ENCODE measurements at places on chromosomes 6 and 20.
A peak's percentile ranks its signal among the peaks of the same experiment; 100 is the strongest.

DNA sequence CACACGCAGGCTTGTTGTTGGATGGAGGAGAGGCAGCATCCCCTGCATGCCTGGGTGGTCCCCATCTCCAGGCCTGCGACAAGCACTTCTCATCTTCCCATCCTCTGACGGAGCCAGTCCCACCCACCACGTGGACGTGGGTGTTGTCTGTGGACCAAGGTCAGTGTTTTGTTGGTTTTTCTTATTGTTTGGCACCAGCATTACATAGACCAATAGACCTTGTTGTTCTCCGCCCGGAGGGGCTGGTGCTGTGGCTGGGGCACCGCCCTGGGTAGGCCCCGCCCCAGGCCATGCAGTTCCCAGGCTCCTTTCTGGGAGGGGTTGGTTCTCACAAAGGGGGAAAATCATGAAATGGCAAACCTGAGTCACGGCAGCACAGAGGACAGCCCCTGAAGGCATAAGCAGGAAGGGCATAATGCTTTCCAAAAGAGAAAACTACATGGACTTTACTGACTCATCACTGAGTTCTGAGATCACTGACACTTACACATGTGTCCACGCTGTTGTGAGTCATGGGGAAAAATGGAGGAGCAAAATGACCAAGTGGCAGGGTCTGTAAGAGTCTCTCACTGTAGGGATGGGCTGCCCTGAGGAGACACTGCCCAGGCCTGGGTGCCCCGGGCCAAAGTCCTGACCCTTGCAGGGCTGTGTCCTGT is 90.8 kb downstream of the THBS2 start:
- DNase-seq = no peak

DNA sequence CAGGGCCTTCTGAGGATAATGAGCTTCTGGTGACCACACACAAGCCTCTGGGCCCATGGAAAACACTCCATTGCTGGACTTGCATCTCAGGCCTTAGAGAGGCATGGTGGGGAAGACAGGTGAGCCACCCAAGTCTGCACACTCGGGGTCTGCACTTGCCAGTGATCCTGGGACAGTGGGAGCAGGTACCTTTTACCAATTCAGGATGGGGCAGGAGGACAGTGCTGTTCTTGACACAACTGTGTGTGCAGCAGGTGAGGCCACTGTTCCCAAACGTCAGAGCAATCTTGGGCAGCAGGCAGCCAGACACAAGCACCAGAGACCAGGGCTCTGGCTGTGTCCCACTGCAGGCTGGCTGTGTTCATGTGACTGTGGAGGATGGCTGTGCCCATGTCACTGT is 221.3 kb downstream of the ERMARD start:
- DNase-seq = no peak

DNA sequence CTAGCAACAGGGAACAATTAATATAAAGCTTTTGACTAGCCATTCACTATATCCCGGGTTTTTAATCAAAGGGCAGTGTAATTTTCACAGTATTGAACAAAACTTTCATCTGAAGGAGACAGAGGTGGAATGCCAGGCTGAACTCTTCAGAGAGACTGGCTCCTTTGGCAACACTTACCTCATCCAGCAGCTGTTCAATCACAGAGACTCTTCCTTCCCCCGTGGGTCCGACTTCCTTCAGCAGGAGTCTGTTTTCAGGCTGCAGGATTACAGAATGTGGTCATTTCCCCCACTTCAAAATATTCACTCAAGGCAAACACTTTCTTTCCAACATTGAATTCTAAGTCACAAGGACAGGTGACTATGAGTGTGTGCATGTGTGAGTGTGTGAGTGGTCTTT is 76.6 kb downstream of the DZANK1 start:
- DNase-seq = no peak

DNA sequence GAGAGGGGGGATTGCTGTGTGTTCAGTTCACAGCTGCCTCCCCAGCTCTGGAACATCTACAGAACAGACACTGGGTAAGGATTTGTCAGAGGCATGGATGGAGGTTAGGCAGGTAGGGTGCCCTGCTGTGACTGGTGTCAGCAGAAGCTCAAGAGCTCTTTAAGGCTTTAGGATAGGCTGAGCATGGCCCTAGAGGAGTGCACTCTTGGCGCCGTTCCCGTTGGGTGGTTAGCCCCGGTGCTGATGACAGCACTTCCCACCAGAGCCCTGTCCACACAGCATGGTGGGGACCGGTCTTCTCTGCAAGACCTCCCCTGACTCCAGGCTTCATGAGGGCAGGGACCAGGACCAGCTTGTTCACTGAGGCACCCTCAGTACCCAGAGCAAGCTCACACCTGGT is 262.0 kb downstream of the BMP7 start:
- no peak for DNase-seq

GRCh38 chr6:4316867-4317400 is 181.6 kb upstream of the ECI2 start:
- peak; percentile 32 for DNase-seq

GRCh38 chr20:38170826-38171674 is 6.0 kb upstream of the TGM2 start:
- DNase-seq = no peak

DNA sequence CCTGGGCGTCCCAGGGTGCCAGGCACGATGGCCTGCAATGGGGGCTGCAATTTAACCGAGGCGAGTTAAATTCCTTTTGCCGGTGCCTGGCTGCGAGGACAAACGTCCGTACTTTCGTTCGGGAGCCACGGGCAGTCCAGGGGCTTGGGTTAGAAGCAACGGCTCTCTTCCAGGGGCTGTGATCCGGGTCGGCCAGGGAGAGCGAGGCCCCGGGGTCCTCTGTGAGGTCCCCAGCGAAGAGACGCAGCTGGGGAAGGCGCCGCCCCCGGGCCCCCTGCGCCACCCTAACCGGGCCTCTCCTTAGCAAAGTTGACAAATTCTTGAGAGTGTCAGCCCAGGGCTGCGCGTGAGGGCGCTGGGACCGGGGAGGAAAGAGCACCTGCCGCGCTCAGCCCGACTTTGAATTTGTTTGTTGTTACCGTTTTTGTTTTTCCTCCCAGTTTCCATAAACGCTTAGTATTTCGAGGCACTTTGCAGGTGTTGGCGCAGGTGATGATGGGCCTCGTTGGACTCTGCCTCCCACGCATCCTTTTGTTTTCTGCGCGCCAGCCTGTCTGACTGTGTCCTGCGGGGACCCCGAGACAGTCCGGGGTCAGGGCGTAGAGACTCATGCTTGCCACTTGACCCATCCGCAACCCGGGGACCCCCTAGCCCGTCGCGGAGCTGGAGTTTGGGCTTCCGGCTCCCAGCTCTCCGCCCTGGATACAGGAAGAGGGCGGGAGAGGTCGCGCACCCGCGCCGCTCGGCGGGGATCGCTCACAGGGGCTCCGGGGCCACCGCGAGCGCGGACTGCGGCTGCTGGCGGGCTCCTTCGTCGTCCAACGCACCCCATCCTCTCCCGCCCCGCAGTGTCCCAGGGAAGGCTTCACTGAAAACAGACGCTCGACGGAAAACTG is 5.8 kb downstream of the OLIG3 start:
- no peak for DNase-seq

GRCh38 chr6:169407325-169407724 is 153.7 kb upstream of the THBS2 start:
- no peak for DNase-seq

DNA sequence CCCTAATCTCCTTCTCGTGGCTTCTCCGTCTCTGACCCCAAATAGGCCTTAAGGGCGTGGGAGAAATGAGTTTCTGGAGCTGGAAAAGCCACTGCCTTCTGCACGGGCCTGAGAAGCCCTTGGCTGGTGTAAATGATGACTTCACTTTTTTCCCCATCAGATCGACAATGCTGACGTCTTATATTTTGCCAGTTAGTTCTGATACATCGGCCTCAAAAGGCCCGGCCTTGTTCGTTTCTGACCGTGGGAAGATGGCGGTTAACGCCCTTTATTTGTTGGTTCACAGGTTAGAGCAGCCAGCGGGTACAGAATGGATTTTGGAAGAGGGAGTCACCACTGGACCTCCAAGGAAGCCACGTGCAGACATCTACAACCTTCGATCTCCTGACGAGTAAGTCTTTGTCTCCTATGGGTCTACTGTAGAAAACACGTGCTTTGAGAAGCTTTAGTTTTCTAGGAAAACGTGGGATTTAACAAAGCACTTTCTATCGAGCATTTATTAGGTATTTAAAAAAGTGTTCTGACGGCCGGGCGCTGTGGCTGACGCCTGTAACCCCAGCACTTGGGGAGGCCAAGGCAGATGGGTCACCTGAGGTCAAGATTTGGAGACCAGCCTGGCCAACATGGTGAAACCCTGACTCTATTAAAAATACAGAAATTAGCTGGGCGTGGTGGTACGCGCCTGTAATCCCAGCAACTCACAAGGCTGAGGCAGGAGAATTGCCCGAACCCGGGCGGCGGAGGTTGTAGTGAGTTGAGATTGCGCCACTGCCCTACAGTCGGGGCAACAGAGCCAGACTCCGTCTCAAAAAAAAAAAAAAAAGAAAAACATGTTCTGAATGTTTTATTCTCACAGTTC is 1.2 kb upstream of the ZNFX1 start:
- peak; percentile 18 for DNase-seq

DNA sequence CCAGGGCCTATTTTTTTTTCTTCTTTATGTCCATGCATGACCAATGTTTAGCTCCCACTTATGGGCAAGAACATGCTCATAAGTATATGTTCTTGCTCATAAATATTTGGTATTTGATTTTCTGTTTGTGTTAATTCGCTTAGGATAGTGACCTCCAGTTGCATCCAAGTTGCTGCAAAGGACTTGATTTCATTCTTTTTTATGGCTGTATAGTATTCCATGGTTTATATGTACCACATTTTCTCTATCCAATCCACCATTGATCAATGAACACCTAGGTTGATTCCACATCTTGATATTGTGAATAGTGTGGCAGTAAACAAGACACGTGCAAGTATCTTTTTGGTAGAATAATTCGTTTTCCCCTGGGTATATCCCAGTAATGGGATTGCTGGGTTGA is 78.1 kb downstream of the RTN4IP1 start:
- DNase-seq = no peak

GRCh38 chr6:53447865-53448264 is 97.0 kb downstream of the GCLC start:
- no peak for DNase-seq

DNA sequence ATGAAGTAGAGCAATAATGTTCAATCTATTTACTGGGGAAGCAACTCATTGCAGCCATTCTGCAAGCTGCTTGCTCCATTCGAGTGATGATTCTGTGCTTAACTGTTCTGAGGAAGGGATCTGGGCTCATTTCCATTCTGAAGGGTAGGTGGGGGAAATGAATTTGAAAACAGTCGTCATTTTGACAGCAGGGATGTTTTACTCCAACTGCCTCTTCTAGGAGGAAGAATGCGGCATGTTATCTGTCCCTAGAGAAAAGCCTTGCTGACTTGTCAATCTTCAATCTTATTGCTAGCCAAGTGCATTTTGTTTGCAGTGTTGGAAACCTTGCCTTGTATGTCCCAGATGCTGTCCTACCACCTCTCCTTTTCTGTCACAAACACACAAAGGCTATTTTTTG is 105.9 kb downstream of the PRDM13 start:
- no peak for DNase-seq

GRCh38 chr6:21609881-21610329 is 16.4 kb downstream of the SOX4 start:
- DNase-seq = no peak

GRCh38 chr6:35027807-35028206 is 113.3 kb downstream of the TCP11 start:
- no peak for DNase-seq

GRCh38 chr6:157514659-157515496 is 133.9 kb downstream of the ZDHHC14 start:
- no peak for DNase-seq

- DNase-seq = no peak
Measured at GRCh38 chr20:2817341-2817726, 1.2 kb downstream of the TMEM239 start.

GRCh38 chr20:61082720-61083119 is 169.3 kb upstream of the CDH4 start:
- DNase-seq = no peak

GRCh38 chr6:68559716-68560115 is 75.4 kb upstream of the ADGRB3 start:
- DNase-seq = peak; percentile 90

Data from NCI-H748 treated with DMSO at 0.1 percent for 48 hours (cell line).